ENCODE measurements at places on chromosomes 13 and 19.

- DNase-seq, result peak; percentile 26
Observed at GRCh38 chr19:4597975-4598671, 38.6 kb upstream of the SEMA6B start.

- no peak for DNase-seq
Observed at GRCh38 chr13:98343461-98343860, 166.4 kb upstream of the RNF113B start.

- DNase-seq, result no peak
Observed at GRCh38 chr13:32278426-32278825, 36.7 kb downstream of the ZAR1L start.

DNA sequence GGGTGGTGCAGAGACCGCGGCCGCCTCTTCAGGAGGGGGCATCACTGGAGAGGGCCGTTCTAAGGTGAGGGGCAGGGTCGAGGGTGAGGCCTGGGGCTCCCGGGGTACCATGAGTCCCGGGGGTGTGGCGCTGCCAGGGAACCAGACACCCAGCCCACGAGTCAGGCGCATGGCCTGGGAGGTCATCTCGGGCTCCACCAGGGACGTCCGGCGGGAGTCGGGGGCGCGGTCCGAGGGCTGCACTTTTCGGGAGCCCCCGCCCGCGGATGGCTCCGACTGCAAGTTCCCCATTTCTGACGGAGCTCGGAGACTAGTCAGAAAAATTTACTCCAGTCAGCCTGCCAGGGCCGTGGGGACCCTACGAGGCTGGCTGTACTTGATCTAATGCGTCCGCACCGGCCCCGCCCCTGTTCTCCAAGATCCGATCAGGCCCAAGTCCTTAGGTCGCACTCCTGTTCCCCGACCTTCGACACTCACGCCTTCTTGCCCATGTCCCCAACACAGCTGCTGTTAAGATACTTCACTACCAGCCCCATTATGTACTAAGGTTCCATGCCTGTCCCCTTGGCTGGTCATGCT is 774 bp downstream of the GGN start:
- no peak for DNase-seq

GRCh38 chr13:44906230-44906629 is 83.0 kb downstream of the NUFIP1 start:
- no peak for DNase-seq

DNA sequence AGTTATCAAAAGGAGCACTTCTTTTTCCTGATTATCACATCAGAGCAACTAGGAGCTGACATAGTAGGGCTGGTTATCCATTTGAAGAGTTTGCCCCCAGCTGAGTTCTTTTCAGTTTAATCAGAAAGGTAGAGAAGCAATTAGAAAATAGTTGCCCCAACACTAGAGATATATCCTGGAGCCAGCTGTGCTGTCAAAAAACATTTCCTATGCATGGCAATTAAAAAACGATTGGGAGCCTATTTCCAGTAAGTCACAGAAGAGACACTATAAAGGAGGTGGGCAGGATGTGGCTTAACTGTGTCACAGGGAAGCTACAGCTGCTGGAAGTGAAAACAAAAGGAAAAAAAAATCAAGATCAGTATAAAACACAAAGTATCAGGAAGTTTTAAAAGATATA is 155.7 kb upstream of the SLITRK1 start:
- no peak for DNase-seq
